ENCODE measurements at places on chromosomes 2 and 18. TPM values are rescaled to one million over a fixed set of nuclear protein-coding genes. Genes with fewer than 3 reads are reported as not detected.

DNA sequence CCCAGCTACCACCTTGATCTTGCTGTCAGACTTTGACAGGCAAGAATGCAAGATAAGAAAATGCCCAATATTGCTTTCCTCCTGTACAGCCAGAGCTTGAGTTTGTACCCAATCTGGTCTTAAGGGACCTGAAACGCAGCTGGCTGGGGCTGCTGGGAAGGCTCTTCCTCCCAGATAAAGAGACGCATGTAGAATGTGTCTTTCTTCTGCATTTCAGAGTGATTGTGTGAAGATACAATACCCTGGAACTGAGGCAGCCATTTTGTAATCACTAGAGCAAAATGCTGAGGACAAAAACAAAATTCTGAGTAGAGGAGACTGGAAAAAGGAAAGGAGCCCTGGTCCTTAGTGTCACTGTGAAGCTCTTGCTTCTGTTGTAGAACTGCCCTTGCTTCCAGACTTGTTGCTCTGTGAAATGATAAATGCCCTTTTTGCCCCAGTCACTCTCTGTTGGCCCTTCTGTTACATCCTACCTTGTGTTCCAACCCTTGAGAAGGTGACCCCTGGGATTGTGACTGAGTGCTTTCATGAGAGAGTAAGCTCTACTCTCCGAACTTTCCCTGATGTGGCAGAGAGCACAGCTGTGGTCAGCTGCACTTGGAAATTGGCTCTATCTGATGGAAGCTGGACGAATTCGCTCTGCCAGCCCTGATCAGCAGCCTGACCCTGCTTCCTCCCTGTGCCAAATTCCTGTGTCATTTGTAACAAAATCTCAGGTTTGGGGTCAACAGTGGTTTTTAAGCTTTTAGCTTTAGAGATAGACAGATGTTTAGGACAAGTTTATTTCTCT, 137.4 kb upstream of the RBMS1 start:
- DNase-seq: no peak

DNA sequence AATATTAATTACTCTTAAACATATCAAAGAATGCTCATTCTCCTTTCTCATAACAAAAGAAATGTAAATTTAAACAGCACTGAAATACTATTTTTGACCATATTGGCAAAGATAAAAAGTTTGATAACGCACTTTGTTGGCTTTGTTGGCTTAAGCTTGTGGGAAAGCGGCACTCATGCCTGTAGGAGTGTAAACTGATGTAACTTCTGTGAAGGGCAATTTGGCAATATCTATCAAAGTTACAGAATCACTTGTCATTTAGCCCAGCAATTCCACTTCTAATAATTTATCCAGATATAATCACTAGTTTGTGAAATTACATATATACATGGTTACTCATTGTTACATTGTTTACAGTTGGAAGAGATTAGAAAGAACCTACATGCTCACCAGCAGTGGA, 311.8 kb upstream of the STON1 start:
- DNase-seq: no peak

- DNase-seq: no peak
These were observed 83.1 kb upstream of the SP3 start for GRCh38 chr2:174048243-174048642.

The TMEM247 gene
- total RNA-seq: not detected
